Fibroblast of gingiva (primary cell): ENCODE measurements at places on chromosomes 2 and 18.

- DNase-seq: no peak
Observed at GRCh38 chr2:23235292-23235691, 149.7 kb upstream of the KLHL29 start.

- peak; percentile 94 for DNase-seq
Observed at GRCh38 chr2:43486603-43487002, 109.2 kb downstream of the THADA start.

- no peak for DNase-seq
Observed at GRCh38 chr2:213068676-213069359, 82.6 kb downstream of the IKZF2 start.

GRCh38 chr2:61443342-61444041 is 27.4 kb downstream of the USP34 start:
- no peak for DNase-seq

GRCh38 chr2:57396355-57397098 is 650.1 kb upstream of the VRK2 start:
- DNase-seq: no peak

DNA sequence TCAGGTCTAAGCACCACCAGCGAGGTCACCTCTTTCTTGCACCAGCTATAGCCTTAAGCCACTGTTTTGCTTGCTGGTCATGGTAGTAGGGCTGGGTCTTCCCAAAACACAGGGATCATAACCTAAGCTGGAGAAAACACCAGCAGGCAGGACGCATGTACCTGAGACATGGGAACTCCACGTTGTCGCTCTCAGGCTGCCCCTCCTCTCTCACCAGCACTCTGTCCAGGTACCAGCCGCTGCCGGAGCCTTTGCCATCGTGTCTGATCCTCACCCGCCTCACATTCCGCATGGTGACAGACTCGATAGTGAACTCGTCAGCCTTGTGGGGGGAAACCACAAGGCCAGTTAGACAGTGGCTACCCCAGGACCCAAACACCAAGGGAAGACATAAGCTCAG is 79.5 kb downstream of the LOXHD1 start:
- no peak for DNase-seq

DNA sequence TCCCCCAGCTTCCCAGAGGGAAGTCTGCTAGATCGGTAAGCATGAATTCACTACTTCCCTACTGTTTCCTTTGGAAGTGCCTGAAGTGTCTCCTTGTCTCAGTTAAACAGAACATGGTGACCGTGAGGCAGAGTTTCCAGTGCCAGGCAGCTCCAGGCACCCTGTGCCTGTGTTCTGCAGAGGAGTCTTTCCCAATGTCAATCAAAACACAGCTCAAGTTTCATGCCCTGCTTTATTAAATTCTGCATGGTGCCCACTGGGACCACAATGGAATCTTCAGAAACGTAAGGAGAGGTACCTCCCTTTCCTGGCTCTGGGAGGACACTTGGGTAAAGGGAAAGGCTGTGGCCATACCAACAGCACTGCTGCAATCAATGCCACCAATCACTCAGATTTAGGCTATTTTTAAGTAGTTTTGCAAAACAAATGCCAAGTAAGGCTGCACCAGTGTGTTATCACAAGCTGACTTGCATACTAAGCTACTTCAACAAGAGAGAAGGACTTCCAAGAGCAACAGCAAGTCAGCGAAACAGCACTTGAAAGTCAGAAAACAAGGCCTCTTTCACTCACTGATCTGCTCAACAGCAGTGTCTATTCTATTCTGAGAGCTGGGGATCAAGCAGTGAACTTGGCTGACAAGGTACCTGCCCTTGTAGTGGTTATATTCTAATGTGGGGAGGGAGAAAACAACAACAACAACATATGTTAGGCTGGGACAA is 14.9 kb downstream of the LPIN2 start:
- DNase-seq: peak; percentile 84

GRCh38 chr2:97673915-97674283 is 4.4 kb downstream of the C2orf92 start:
- DNase-seq: no peak

GRCh38 chr2:231190531-231191197 is 7.8 kb upstream of the ARMC9 start:
- peak; percentile 60 for DNase-seq

GRCh38 chr2:222569826-222570225 is 86.1 kb downstream of the FARSB start:
- DNase-seq: no peak

- DNase-seq: peak; percentile 61
Observed at GRCh38 chr2:233026198-233026813, 6.2 kb upstream of the NEU2 start.

DNA sequence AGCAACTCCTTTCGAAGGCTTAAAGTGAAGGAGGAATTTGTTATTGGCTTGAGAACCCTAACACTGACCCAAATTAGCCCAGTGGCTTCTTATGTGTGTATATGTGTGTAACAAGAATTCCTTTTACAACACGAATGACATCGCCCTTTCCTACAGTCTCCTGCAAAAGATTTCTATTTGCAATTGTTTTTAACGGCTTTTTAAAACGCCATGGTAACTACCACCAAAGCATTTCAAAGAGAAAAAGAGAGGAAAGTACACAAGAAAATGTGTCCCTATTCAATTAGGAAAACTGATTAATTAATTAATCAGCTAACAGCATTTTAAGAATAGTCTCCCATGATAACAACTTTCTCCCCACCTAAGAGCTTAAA is 58.1 kb downstream of the PAX3 start:
- no peak for DNase-seq

- DNase-seq: no peak
Observed at GRCh38 chr2:62045017-62045543, 139.6 kb downstream of the COMMD1 start.

- no peak for DNase-seq
Observed at GRCh38 chr18:79379931-79380815, 15.6 kb upstream of the NFATC1 start.

GRCh38 chr2:32591669-32592463 is 36.0 kb upstream of the TTC27 start:
- no peak for DNase-seq

GRCh38 chr18:53191634-53192033 is 851.6 kb downstream of the DCC start:
- no peak for DNase-seq

- no peak for DNase-seq
Observed at GRCh38 chr2:29613067-29613466, 308.3 kb downstream of the ALK start.

- DNase-seq: no peak
Observed at GRCh38 chr2:125004106-125004800, 979.2 kb downstream of the CNTNAP5 start.

DNA sequence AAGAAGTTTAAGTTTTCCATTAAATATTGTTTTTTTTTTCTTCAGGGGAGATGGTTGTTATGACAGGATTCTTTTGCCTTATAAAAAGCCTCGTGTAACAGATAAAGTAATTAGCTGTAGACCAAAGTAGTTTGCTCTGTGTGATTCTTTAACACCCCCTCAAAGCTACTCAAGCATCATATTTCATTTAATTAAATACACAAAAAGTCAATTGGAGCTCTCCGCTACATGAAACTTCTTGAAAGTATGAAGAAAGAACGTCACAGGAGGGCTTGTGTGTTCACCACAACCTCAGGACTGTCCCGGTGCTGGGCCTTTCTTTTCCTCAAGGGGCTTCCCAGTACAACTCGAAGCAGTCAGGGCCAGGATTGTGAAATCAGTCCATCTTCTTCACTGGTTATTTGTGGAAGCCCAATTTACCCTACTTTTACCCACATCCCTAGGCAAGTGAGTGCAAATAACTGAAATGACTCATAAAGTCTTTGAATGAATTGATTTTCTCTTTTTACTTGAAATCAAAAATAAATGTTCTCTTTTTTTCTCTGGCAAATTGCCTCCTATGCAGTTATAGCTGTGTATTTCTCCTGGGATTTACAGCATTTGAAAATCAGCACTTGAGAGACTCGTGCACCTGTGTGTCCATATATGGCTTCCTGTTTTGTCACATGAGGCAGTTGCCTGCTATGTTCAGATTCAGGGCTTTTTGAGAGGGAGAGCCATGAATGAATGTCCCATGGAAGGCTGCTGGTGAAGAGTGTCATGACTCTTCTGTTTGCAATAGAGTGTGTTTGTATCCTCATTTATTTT is 48.6 kb downstream of the LINC00305 start:
- DNase-seq: no peak

GRCh38 chr18:47899107-47899840 is 31.2 kb downstream of the SMAD2 start:
- no peak for DNase-seq

DNA sequence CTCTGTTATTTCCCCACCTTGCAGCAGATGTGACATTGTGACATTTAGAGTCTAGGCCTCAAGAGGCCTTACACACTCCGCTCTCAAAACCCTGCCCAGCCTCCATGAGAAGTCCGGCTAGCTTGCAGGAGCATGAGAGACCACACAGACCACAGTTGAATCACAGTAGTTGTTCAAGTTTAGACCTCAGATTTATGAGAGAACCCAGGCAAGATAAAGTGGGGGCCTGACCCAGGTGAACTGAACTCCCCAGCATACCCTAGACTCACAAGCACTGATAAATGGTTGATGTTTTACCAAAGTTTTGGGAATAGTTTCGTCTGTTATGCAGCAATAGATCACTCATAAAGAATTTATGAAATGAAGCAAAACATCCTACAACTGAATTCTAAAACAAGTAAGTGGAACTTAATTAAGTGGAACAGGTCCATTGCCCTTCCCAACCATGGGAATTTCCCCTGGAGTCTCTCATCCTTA is 4.7 kb upstream of the STAT1 start:
- DNase-seq: no peak

GRCh38 chr2:90079374-90079773 is 1387.9 kb downstream of the RPIA start:
- no peak for DNase-seq

- DNase-seq: no peak
Observed at GRCh38 chr2:214747992-214748391, 61.5 kb downstream of the BARD1 start.

GRCh38 chr2:204218040-204218439 is 281.5 kb downstream of the ICOS start:
- DNase-seq: no peak

DNA sequence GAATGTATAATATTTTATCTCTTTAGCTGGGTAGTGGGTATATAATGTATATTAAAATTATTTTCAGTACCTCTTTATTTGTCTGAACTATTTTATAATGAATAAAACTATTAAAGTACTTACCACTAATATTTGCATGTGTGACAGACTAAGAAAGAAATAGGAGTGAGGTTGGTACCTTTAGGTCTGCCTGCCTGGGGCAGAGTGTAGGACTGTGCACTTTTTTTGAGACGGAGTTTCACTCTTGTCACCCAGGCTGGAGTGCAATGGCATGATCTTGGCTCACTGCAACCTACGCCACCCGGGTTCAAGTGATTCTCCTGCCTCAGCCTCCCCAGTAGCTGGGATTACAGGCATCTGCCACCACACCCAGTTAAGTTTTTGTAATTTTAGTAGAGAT is 18.8 kb downstream of the NCOA1 start:
- DNase-seq: no peak

DNA sequence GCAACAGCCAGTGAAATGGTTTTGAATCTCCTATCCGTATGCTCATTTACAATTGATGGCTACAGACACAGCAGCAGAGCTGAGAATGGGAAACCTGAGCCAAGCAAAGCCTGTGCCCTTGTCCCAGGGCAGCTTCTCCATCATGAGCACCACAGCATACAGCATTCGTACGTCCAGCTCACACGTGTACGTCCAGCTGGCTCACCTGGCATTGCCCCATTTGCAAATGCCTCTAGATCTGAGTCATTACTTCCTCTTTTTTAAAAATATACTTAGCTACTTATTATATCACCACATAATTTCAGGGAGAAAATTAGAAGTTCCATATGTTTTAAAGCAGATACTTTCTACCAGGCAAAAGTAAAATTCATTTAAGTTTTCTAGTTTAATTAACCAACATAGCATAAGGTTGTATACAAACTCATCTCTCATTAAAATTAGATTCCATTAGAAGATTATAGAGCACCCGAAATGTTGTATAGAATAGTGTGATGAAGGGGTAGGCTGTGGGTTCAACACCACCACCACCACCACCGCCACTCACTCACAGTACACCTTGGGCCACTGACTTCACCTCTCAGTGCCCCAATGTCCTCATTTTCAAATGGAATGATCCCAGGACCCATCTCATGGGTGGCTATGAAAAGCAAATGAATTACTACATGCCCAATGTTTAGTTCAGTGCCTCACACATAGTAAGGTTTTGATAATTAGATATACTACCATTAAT is 31.4 kb upstream of the TMEM177 start:
- DNase-seq: no peak

DNA sequence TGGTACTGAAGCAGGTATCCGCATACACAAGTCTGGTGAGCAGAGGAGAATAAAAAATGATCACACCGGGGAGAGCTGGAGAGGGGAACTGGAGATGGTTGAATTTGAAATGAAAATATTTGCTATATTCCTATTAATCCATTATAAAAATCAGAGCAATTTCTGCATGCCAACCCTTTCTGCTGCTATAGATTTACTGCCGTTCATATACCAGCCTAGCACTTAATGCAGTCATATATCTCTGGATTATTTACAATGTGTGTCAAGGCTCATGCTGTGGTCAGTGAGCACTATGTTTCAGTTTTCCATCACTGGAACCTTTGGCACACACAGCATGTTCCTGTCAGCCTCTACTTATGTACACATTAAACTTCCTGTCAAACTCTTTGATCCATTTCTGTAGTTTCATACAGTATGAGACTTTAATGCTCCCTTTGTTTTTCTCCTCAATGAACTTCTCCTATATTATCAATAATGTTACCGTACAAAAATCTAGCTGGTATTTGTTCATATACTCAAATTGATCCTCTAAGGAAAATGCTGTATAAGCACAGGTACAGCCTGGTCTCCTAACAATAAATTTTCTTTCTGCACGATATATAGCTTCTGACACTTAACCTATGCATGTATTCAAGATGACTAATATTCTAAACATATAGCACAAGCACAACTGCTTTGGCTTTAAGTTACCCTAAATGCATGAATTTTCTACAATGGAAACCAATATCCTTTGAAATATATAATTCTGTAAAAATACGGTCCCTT is 36.7 kb downstream of the FANCL start:
- no peak for DNase-seq

DNA sequence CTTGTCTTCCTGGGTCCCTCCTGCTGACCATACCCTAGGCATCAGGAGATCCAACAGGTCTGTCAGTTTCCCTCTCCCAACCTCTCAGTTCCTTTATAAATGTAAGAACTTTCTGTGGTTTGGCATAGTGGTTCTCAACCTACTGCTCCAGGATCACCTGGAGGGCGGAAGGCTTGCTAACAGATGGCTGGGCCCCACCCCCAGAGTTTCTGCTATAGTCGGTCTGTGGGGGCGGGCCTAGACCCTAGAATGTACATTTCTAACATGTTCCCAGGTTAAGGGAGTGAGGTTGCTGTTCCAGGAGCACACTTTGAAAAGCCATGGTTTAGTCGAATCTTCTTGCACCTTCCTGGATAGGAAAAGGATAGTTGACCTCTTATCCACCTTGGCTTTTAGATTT is 37.0 kb downstream of the HK2 start:
- no peak for DNase-seq

GRCh38 chr2:207724113-207724512 is 12.7 kb downstream of the CCNYL1 start:
- no peak for DNase-seq
